ENCODE measurements at places on chromosomes 13 and 19. TPM values are rescaled to one million over a fixed set of nuclear protein-coding genes. Genes with fewer than 3 reads are reported as not detected.

POLRMT gene
- total RNA-seq = 25.1 TPM

RFPL4AL1 gene
- total RNA-seq = not detected

ZNF83 gene
- total RNA-seq = 63.7 TPM

ATP13A1 gene
- 172 TPM for total RNA-seq

OVOL3 gene
- not detected for total RNA-seq

CKM gene
- total RNA-seq = 4,756 TPM

MATK gene
- 2.6 TPM for total RNA-seq

SCN1B gene
- total RNA-seq = 12.9 TPM

KCNJ14 gene
- total RNA-seq = 0.51 TPM

ATP7B gene
- 5.5 TPM for total RNA-seq

LRRC25 gene
- total RNA-seq = 1.8 TPM

TSEN34 gene
- total RNA-seq = 46.5 TPM

TSKS gene
- total RNA-seq = 1.1 TPM

TEAD2 gene
- 30.9 TPM for total RNA-seq

NCCRP1 gene
- 4.5 TPM for total RNA-seq

FEM1A gene
- total RNA-seq = 56.1 TPM

ZNF765 gene
- 18.5 TPM for total RNA-seq

SIGLEC8 gene
- total RNA-seq = not detected

ZNF574 gene
- total RNA-seq = 14.5 TPM

CYP4F2 gene
- total RNA-seq = not detected

TUBB4A gene
- total RNA-seq = 1.6 TPM

TMEM145 gene
- total RNA-seq = not detected

APC2 gene
- 1.5 TPM for total RNA-seq

CDX2 gene
- total RNA-seq = not detected

LAMP1 gene
- 70.3 TPM for total RNA-seq

EDDM13 gene
- not detected for total RNA-seq

UBE2M gene
- 37.5 TPM for total RNA-seq

PRSS57 gene
- 0.82 TPM for total RNA-seq

RFPL4A gene
- total RNA-seq = 2.5 TPM

PSENEN gene
- total RNA-seq = 4.2 TPM

C19orf67 gene
- total RNA-seq = not detected

HSPB6 gene
- total RNA-seq = 152 TPM

ZNF556 gene
- total RNA-seq = 69.1 TPM

CD209 gene
- total RNA-seq = 2.7 TPM

HCST gene
- total RNA-seq = not detected

ZNF471 gene
- total RNA-seq = 8.6 TPM

KLK14 gene
- total RNA-seq = 0.72 TPM

ATP4B gene
- not detected for total RNA-seq

SUPT20H gene
- total RNA-seq = 62.5 TPM

GTF2F2 gene
- 19.4 TPM for total RNA-seq

MISP gene
- total RNA-seq = 2.9 TPM

ZNF492 gene
- 1.6 TPM for total RNA-seq

LGALS13 gene
- total RNA-seq = not detected

ZNF667 gene
- total RNA-seq = 9.6 TPM

TEX101 gene
- not detected for total RNA-seq

SPIB gene
- 0.10 TPM for total RNA-seq

C19orf38 gene
- 3.9 TPM for total RNA-seq

TNFAIP8L1 gene
- total RNA-seq = 12.0 TPM

PPP2R1A gene
- 193 TPM for total RNA-seq

KLK7 gene
- 0.51 TPM for total RNA-seq

All from tongue (tissue), 3 donors.